Astrocyte of the cerebellum (primary cell): ENCODE measurements at places on chromosomes 6 and 20.

- no peak for DNase-seq
These were observed 11.3 kb downstream of the MYO6 start for GRCh38 chr6:75760320-75760719.

- no peak for DNase-seq
These were observed 88.4 kb upstream of the CEP85L start for GRCh38 chr6:118739696-118740353.

DNA sequence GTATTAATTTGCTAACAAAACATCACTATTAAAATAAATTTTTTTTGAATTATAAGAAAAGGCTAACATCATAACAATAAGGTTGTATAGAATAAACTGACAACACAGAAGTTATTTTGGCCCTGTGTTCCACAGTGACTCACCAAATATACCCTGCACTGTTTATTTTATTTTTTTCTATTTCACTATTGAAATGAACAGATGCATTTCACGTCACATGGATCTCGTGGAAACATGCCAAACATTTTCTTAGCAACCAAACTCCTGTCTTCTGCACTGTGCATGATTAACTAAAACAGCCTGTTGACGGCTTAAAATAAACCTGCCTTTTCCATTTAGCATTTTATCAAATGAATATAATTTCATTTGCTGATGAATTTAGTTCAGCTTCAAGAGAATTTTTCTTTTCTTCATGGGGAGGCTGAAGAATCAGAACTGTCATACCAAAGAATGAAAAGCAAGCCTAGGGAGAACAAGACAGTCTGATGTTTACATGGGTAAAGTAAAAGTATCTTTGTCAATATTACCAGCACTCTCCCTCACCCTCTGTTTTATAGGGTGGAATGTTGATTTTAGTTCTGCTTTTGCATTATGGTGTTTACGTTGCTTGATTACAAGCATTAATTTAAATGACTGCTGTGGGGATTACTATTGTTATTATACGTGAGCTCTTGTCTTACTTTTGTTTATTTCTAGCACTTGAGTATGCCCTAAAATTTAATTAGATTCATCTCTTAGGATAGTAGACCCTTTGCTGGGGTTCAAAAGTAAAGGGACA, 115.3 kb downstream of the LCA5 start:
- DNase-seq = peak; percentile 95

DNA sequence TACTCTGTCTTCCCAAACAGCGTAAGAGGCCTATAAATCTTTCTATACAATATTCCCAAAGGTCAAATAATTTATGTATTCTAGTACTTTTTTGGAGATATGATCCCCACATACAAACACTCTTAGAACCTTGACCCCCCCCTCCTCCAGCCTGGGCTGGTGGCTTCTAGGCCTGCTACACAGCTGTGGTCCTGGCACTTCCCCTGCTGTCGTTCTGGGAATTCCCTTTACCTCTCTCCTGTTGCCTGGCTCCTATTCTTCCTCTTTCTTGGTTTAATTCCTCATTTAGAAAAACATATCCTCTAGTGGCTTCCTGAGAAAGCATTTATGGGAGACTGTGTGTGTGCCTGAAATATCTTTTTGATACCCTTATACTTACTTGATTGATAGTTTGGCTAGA, 4.1 kb upstream of the TXLNB start:
- DNase-seq = no peak

DNA sequence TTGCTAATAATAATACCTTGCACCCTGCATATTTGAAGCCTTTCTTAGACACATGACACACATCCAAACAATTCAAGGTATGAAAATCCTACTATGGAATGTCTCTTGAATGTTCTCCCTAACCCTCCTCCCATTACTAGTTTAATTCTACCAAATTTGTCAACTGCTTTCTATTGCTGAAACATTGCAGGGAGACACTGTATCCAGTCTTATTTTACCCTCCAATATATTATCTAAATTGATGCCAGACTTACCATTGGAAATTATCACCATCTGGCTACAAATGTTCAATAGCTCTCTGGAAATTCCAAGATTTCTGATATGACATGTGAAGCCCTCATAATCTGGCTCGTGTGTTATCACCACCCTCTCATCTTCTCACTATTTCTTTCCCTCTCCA, 1027.3 kb upstream of the CITED2 start:
- no peak for DNase-seq

GRCh38 chr6:16822975-16823717, 61.9 kb upstream of the ATXN1 start:
- DNase-seq = no peak

GRCh38 chr6:143539106-143539505, 27.6 kb upstream of the FUCA2 start:
- no peak for DNase-seq

DNA sequence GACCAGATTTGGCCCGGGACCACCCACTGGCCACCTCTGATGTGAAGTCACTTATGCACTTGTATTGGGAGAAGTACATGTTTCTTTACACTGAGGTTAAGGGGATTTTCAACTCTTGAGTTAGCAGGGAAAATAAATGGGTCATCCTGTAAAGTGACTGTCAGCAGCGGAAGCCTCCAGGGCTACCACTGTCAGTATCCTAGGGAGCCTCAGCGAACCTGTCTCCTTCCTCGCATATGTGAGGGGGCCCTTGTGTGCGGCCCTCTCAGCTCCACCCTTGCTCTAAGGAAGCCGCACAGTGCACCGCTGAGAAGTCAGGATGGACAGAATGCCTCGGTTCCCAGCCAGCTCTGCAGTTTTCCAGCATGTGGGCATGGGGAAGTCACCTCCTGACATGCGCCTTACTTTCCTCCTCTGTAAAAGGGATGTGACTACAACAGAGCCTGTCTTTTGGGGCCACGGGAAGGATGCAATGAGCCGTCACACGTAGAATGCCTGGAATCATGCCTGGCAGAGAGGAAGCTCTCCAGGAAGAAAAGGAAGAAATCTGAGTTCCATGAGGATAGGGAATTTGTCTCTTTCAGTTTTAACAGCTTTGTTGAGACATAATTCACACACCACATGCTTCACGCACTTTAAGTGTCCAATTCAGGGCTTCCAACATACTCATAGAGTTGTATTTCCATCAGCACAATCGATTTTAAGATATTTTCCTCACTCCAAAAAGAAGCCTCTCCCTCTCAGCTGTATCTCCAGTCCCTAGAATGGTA, 115.4 kb downstream of the SYCP2 start:
- DNase-seq = no peak

GRCh38 chr6:159527351-159527750, 165.7 kb downstream of the SOD2 start:
- no peak for DNase-seq

DNA sequence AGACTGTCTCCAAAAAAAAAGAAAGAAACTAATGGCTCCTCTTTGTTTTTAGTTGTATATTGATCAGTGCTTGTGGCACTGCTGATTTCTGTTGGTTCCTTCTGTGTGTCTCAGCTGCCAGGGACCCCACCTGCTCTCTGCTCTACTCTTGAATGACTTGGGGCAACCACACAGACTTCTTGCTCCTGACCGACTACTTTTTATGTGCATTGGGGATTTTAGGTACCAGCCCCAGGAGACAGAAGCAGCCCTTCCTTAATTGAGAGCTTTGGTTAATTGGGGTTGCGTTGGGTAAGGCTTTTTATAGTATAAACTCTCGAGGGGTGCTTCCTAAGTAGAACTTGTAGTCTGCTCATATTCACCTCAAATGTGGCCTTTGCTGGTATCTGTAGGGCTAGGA, 6.9 kb downstream of the STK35 start:
- no peak for DNase-seq

DNA sequence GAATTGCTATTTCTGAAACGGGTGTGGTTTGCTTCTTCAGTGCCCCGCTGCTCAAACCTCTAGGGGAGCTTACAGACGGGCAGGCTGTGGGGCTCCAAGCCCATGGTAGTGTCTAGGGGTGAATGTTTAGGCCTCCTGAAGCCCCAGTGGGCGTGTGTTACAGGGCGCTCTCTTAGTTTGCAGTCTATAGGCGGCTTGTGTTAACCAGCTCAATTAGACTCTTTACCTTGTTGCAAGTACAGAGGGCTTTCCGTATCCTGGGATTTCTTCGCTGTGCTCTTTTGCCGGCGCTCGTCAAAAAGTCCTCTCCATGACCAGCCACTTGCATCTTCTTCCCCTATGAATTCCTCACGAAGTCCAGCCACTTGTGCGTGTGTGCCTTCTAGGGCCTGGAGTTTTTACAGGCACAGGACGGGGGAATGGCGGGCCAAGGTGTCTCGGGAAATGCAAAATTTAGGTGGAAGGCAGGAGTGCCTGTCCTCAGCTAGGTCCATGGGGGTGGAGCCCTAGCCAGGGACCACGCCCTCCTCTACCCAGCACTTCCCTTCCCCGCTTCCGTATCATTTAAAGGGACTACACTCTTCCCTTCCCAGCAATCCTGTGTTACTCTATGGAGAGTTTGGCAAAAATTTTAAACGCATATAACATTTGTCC, 94.5 kb downstream of the HTR1B start:
- no peak for DNase-seq

DNA sequence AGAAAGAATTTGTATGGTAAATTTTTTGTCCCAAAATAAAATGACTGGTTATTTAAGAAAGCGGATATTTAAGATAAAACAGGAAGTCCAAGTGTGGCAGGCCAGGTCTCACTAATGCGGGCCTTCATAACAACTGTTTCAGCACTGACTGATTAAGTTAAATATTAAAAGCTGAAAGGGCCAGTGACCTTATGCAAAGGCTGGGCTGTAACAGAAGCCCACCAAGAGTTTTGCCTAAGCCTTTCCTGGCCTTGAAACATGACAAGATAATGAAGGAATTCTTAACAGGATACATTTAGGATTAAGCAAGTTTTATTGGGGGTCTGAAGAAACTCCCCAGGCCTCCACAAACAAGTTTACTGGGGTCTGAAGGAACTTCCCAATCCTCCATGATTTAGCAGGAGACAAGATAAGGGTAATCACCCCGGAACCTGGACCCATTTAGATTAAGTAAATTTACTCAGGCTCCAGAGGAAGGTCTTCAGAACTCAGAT, 36.3 kb downstream of the ZNF133 start:
- DNase-seq = no peak

GRCh38 chr6:8758412-8758811, 323.1 kb upstream of the SLC35B3 start:
- DNase-seq = no peak

DNA sequence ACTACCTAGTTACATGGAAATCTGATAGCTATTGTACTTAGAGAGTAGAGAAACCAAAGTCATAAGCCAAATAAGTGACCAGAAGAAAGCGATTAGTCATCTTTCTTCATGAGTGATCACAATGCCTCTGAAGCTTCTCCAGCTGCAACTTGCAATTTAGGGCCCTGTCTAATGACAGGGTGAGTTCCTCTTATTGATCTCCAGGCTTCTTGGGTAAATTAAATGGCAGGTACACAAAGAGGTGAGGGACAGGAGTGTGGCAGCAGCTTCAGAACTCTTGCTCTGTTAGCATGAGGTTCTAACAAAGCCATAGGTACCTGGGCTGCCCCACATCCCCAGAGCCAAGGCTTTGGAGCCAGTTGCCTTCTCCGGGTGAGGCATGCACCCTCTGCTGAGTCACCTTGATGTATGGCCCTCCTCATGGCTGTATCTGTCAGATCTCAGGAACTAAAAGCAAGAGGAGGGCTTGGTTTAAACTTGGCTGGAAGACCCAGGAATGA, 60.8 kb downstream of the PRDM1 start:
- DNase-seq = no peak

DNA sequence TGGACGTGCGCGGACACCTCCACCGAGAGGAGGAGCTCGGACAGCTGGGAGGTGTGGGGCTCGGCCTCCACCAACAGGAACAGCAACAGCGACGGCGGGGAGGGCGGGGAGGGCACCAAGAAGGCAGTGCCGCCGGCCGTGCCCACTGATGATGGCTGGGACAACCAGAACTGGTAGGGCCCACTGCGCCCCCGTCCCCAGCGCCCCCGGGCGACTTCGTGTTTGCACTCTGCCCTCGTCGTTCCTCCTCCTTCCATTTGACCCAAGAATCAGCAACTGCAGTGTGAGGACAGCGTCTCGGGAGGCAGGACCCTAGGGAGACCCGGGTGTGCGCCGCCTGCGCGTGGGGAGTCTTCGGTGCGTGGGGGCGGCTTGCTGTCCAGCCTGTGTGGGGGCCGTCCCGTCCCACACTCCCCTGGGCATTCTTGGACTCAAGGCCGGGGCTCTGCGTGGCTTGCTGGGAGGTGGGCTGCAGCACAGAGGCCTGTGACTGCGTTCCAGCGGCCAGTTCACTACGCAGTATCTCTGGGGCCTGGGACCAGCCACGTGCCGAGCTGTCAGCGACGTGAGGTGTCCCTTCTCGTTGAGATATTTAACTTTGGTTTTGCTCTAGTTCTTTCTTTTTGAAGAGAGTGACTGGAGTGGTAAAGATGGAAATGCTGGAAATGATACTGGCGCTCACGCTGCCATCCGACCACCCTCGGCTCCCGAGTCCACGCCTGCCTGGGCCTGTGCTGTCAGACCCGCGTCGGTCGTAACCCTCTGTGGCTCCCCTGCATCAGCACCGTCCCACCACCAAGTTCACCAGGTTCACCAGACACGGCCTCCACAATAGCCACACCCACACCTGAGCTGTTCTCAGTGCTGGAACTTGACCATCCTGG, 5.0 kb upstream of the COL20A1 start:
- DNase-seq = no peak

GRCh38 chr6:158459726-158460125, 100.2 kb upstream of the TMEM181 start:
- no peak for DNase-seq

DNA sequence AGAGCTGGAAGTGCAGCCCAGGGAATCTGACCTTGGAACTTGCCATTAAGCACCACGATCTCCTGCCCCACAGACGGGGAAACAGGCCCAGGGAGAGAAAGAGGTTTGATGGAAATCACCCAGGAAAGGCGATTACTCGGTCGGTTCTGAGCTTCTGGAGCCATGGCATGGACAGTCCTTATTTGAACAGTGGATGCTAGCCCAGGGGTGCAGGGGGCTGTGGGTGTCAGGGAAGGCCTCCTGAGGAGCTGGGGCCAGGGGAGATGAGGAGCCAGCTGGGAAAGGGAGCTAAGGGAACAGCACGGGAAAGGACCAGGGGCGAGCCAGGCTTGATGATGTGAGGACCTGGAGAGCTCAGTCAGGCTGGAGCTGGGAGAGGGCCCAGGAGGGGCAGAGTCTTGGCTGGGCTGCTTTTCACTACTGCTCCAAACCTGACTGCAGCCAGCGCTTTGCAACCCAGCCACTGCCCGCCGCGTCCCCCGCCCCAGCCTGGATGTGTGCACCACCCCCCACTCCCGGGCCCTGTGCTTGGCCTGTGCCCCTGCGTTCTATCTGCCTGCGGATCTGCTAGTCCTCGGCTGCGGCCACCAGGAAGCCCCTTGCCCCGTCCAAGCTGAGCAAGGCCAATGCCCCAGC, 17.8 kb downstream of the SUN5 start:
- no peak for DNase-seq

- no peak for DNase-seq
These were observed 71.4 kb downstream of the DACT2 start for GRCh38 chr6:168248148-168248620.

GRCh38 chr6:147839708-147840610, 331.5 kb downstream of the SAMD5 start:
- no peak for DNase-seq

GRCh38 chr6:168555618-168556273, 114.8 kb downstream of the SMOC2 start:
- no peak for DNase-seq

GRCh38 chr6:30810813-30811339, 66.5 kb upstream of the IER3 start:
- no peak for DNase-seq
